ENCODE measurements at places on chromosomes 16 and 17.

GRCh38 chr16:13492046-13492445 is 427.9 kb upstream of the ERCC4 start:
- no peak for DNase-seq

- peak; percentile 25 for DNase-seq
These were observed 33.5 kb downstream of the ADAM11 start for GRCh38 chr17:44792276-44792675.

- no peak for DNase-seq
These were observed 29.1 kb downstream of the CCDC182 start for GRCh38 chr17:57715981-57716380.

GRCh38 chr17:81309140-81309858 is 14.2 kb upstream of the SLC38A10 start:
- DNase-seq: peak; percentile 73

- peak; percentile 29 for DNase-seq
These were observed 1.7 kb downstream of the KANSL1 start for GRCh38 chr17:46191322-46192188.

DNA sequence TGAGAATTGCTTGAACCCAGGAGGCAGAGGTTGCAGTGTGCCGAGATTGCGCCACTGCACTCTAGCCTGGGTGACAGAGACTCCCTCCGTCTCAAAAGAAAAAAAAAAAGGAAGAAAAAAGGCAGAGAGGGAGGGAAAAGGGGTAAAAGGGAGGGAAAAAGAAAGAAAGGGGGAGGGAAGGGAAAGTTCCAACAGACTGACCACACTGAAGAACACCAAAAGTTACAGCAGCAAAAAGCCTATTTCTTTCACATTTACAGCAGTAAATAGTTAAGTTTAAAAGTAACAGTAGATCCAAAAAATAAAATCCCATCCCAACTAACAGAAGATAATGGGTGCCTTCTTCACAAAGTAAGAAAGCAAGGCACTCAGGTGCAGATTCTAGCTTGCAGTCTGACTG is 36.9 kb upstream of the C17orf78 start:
- DNase-seq: no peak

GRCh38 chr16:83850947-83851346 is 43.2 kb downstream of the HSBP1 start:
- DNase-seq: no peak

- peak; percentile 27 for DNase-seq
These were observed 43.1 kb downstream of the GLG1 start for GRCh38 chr16:74563828-74564263.

- DNase-seq: no peak
These were observed 100.2 kb downstream of the KATNIP start for GRCh38 chr16:27650073-27650701.

DNA sequence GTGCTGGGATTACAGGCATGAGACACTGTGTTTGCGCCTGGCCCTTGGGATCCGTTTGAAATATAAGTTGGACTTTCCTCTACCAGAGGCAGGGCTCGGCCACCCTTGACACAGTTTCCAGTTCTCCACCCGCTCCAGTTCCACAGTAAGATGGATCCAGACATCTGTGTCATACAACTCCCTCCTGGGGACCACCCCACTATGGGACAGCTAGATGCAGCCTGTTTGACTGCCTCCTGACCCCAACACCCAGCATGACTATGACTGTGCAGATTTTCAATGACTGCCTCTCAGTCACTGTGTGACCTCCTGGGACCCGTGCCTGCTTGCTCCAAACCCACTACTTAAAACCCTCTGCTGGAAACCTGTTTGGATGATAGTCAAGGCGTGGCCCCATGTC is 166.7 kb downstream of the IRF8 start:
- DNase-seq: no peak

GRCh38 chr16:75138636-75139035 is 9.7 kb upstream of the ZFP1 start:
- peak; percentile 25 for DNase-seq

- DNase-seq: no peak
These were observed 150.3 kb upstream of the AXIN2 start for GRCh38 chr17:65711671-65712276.

DNA sequence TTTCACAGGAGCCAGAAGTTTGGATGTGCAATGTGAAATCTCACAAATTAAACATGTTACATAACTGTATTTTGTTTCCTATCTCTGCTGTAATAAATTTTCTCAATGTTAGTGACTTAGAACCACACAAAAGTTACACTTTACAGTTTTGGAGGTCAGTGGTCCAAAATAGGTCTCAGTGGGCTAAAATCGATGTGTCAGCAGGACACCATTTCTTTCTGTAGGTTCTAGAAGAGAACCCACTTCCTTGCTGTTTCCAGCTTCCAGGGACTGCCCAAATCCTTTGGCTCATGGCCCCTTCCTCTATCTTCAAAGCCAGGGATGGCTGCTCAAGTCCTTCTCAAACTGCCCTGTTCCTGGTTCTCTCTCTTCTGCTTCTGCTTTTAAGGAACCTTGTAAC is 252.7 kb downstream of the WWOX start:
- DNase-seq: no peak

- DNase-seq: peak; percentile 81
These were observed 13.9 kb downstream of the MPRIP start for GRCh38 chr17:17056156-17056539.

DNA sequence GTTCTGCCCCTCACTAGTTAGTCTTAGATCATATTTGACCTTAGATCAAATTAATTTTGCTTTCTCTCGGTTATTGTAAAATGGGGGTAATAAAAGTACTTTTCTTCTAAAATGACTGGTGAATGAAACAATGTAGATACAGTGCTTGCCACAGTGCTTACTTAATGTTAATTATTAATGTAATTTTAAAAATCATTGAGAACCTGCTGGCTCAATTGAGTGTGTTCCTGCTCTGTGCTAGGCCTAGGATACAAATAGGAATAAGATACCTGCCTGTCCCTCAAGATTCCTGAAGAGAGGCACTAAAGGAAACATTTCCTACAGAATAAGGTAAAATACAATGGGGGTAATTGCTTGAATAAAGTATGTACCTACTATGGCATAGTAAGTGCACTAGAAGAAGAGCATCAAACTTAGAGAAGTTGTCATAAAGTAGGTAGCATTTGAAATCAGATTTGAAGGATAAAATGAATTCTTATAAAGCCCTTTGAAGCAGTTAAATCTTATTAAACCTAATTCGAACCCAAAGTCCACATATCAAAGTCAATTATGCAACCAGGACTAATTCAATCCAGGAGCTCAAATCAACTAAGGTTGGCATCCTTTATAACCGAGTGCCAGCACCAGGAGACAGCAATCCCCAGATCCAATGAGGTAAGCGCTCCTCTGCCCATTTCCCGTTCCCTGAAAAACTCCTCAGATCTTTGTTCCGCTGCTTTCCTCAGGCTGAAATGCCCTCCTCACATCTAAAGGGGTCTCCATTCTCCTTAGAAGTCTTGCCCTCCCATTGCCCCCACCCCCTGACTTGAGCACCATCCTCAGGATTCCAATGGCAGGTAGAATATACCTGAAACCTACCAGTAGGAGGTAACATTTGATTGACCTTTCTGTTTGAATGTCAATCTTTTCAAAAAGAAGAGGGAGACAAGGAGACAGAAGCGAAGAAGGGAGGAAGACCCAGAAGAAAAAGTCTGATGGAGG is 2.4 kb upstream of the MED13 start:
- DNase-seq: no peak

DNA sequence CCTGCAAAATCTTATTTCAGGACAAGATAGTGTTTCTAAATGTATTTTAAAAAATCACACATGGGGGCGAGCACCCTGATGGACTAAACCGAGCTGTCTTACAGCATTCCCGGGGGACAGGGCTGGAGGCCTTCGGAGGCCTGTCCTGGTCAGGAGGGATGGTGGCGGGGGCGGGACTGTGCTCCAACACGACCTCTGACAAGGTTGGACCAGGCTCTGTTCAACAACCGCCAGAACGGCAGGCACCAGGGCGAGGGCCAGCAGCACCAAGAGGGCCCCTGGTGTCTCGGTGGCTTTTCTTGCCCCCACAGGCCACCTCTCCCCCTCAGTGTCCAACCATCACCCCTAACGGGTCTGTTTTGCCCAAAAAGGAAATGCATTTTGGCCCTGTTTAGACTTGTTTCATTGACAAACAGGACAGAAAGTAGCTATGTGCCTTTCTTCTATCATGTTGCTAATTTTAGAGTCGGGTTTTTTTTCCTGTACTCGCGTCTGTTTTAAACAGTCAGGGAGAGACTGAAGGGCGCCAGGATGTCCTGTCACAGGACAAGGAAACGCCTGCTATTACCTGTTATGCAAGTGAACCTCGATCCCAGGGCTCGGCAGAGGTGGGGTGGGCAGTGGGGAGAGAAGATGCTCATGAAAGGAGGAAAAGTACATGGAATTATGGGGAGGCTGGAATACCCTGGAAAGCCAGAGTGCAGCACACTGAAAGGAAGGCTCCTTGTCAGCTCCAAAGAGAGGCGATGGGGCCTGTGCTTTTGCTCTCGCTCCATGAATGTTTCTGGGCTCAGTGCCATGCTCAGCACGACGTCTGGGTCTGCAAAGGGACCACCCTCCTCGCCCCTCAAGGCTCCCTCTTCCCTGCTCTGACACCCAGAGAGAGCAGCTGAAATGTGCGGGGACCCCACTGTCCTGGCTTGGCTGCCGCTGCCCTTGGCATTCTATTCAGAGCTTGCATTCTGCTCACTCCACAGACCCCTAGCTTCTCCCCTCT is 11.9 kb downstream of the TMEM204 start:
- DNase-seq: no peak
